ENCODE measurements at places on chromosomes 16 and 17.

- no peak for DNase-seq
Observed at GRCh38 chr16:85798283-85798776, 1.0 kb downstream of the EMC8 start.

DNA sequence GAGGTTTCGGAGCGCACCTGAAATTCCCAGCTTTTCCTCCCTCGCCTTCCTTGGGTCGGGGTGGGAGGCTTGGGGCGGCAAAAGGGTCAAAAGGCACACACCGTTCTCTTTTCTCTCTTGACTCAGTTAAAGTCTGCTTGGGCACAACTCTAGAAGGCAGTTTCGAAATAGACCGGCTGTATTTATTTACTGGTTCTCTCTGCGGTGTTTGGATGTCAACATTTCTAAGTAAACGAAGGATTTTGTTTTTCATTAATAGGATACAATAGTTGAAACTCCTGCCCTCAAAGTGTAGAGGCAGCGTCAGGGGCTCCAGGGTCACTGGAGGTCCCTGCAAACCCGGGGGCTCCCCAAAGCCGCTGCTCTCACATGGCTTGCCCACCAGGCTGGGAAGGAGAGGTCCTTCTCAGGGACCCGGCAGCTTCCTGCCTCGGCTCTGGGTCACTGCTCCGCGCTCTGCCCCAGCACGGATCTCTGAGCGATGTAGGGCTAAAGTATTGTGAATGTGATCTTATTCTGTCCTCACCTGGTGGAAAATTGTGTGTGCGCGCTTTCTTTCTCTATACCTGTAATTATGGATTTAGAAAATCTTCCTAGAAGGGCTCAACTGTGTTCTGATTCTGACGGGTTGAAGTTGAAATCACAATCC, 952 bp downstream of the BMERB1 start:
- DNase-seq, result no peak

DNA sequence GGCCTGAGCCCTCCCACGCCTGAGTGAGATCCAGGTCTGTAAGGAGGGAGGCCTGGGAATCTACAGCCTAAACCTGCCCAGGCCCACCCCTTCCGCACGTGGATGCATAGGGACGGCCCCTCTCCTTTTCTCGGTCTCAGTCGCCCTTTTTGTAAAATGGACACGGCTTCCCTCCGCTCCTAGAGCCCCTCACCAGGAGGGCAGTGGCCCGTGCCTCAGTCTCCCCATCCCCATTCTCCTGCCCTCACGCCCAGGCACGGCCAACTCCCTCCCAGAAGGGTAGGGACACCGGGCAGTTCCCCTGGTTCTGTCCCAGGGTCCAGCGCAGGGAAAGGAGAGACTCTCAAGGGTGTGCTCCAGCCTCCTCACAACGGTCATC, 48.1 kb downstream of the WNT3 start:
- DNase-seq, result no peak

DNA sequence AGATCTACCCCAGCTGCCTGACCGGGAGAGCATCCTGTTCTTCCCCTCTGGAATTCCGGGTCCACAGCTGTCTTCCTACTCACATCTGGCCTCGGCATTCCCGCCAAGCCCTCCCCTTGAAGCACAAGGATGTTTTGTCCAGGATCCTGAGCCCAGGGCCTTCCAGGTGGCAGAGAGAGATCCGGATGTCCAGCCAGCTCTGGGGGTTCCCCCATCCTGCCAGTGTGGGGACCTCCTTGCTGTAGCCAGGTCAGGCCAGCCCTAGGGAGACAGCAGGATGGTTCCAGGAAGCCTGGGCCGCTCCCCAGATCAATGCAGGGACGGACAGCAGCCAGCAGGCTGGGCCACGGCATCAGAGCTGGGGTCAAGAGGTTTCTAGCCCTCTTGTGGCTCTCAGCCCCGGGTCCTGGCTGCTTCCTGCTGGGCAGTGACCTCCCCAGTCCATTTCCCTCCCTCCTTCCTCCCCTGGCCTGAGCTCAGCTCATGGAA, 55.3 kb downstream of the SOCS3 start:
- no peak for DNase-seq

DNA sequence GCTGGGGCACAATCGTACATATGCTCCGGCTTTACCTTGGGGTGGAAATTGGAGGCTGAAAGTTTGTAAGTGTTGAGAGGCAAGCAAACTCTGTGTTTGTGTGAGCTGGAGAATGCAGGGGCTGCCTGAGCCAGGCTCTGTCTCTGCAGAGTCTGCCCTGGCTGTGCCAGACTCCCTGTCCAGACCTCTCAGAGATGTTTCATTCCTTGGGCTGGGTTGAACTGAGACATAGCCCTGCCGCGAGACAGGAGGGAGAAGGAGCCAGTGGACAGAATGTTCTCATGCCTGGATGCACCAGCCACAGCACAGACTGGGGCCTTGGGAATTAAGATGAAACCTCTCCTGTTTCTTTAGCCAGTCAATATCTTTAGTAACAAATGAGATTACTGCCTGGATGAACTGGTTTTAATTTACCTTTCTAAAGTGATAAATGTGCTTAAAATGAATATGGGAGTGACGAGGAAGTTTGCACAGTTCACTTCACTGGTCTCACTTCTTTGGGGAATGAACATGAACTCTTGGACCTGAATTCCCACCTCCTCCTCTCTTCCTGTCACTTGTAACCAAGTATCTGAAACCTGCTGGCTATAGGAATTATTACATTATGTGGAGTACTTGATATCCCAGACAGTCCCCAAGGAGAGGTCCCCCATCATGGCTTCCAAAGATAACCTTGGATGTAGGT, 40.1 kb downstream of the YPEL2 start:
- no peak for DNase-seq

- DNase-seq, result no peak
Observed at GRCh38 chr16:25030420-25031131, 15.4 kb upstream of the ARHGAP17 start.

DNA sequence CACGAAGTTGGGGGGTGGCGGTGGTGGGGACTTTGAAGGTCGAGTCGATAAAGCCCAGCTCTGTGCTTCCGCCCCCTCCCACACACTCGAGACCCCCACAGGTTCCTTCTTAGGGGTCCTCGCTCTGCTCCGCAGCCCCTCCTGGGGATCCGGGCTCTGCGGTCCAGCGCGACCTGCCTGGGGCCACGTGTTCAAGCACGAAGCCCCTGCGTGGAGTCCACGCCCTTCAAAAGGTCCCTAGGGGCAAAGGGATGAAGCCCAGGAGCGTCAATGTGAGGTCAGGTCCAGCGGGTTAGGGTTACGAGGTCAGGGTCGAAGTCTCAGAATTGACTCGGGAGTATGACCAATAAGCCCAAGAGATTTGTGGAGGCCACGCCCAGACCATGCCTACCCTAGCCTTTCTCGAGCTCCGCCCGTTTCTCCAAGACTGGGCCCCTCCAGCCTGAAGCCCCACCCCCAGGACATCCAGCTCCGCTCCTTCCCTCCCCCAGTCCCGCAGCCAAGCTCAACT, 786 bp upstream of the CACNA1G start:
- DNase-seq, result no peak

GRCh38 chr16:3598236-3598635, 13.2 kb downstream of the SLX4 start:
- no peak for DNase-seq

DNA sequence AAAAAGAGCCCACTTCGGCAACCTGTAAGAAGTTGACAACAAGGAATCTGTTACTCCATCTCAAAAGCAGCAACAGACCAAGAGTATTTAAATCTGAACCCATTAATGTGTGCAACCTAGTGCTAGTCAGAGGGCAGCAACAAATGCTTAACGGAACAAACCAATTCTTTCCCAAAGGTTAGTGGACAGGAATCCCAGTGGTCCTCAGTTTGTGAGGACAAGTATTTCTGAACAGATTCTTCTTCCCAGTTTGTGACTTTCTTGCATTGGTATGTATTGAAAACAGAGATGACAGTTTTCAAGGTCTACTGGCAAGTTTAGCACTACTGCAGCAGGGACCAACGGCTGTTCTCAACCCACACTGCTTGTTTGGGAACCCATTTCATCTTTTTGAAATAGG, 2.9 kb downstream of the RPL26 start:
- no peak for DNase-seq

GRCh38 chr17:1347589-1348323, 52.3 kb downstream of the YWHAE start:
- DNase-seq, result no peak

DNA sequence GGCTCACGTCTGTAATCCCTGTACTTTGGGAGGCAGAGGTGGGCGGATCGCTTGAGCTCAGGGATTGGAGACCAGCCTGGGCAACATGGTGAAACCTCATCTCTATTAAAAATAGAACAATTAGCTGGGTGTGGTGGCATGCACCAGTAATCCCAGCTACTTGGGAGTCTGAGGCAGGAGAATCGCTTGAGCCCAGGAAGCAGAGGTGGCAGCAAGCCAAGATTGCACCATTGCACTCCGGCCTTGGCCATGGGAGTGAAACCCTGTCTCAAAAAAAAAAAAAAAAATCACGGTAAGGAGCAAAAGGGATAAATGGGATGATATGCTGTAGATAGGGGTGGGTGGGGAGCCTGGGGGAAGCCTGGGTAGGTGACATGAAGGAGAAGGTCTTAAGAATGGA, 20.4 kb upstream of the TMEM98 start:
- no peak for DNase-seq

DNA sequence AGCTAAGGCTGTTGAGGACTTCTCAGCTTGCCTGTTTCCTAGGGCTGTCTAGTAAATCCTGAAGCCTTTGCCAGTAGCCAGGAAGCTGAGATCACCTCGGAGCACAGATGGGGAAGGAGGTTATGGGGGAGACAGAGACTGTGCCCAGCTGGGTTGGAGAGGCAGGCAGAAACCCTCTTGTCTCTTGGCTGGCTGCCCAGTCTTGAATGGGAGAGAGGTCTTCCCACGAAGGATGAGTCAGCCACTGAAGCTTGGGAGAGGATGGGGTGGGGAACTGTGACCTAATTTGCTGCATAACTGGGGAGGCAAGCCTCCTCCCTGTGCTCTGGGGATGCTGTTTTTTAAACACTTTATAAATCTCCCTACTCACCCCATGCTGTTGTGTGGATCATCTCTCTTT, 69.8 kb downstream of the SHISA9 start:
- DNase-seq, result no peak

DNA sequence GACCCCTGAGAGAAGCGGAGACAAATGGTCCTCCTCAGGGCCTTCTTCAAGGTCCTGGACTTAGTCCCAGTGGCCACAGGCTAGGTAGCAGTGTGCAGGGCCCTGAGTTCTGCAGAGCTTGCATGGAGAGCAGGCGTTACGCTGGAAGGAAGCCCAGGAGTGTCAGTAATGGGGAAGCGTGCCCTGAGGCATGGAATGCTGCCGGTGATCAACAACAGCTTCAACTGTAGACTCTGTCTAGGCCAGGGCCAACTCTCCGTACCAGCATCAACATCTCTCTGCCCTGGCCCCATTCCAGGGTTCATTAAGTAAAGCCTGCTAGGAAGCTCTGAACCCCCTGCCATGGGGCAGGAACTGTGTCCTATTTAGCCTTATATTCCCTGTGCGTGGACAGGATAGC, 568 bp upstream of the TNK1 start:
- DNase-seq, result no peak

DNA sequence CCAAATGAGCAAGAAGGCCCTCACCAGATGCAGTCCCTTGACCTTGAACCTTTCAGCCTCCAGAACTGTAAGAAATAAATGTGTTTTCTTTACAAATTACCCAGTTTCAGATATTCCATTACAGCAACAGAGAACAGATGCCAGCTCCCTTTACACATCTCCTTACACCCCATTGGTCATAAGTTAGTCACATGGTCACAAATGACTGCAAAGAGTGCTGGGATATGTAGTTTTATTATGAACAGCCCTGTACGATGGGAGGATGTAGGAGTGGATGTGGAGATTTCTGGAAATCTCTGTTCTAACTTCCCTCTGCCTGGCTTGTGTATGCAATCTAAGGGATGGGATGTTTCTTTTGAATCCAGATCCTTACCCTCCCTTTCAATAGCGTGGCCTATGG, 13.3 kb upstream of the RPL38 start:
- DNase-seq, result peak; percentile 27

GRCh38 chr16:56262148-56262547, 70.9 kb downstream of the GNAO1 start:
- DNase-seq, result no peak

DNA sequence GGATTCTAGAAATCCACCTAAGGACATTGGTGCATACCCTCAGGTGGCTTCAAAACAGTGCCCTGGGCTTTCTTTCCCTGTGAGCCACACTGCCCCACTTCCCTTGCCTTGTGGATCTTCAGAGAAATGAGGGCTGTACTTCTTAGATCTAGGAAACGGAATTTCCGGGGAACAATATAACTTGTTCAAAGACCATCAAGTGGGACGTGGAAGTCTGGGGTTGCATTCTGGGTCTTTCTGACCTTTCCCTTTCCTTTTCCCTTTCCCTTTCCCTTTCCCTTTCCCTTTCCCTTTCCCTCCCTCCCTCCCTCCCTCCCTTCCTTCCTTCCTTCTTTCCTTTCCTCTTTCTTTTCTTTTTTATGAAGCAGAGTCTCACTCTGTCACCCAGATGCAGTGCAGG, 97.1 kb upstream of the SALL1 start:
- no peak for DNase-seq

GRCh38 chr17:27558341-27558740, 72.6 kb upstream of the LGALS9 start:
- DNase-seq, result no peak

DNA sequence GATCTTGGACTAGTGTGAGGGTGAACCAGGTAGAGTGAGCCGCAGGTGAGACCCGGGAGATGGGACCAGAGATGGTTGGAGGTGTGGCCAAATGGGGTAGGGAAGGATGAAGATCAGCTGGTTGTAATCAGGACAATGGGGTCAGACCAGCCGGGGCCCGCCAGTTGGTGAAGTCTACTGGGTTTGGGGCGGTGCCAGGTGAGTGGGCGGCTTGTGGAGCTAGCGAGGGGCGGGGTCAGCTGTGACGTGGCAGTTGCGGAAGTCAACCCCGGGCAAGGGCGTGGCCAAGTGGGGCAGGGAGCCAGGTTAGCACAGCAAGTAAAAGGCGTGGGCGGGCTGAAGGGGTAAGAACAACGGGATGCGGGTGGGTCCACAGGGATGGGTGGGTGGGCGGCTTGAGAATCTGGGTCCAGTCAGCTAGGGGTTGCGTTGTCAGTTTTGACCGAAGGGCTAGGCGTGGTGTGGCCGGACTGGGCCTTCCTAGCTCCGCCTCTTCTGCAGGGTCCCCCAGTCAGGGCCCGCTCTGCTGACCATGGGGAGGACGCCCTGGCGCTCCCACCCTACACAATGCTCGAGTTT, 25.5 kb upstream of the ALKBH5 start:
- no peak for DNase-seq

- DNase-seq, result no peak
Observed at GRCh38 chr17:81049973-81050551, 15.1 kb downstream of the BAIAP2 start.

DNA sequence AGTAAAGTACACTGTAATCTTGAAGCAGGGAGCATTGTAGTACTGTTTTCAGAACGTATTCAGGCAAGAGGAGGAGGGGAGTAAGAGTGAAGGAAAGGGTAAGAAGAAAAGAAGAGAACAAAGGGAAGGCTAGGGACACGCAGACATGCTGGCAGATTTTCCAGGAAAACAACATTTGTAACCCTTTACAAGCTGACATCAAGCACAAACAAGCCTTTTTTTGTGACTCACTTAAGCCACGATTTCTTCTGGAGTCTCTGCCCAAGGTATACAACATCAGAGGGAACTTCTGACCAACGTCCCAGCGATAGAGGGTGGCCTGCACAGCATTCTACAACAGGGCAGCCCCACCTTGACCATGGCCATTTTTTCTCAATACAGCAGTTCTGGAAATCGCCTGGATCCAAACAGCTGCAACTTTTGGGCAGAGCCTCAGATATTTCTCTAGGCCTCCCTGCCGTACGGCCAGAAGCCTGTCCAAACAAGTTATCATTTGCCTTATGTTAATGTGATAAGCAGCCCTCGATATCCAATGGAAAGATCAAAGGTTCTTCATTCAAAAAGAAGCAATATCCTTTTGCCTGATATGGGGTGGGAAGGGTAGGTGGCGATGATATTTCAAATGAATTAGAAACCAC, 247.3 kb downstream of the ZFHX3 start:
- no peak for DNase-seq

Measured in NCI-H2081 treated with DMSO at 0.1 percent for 48 hours (cell line).